ENCODE measurements at places on chromosomes 13 and 19.
A peak's percentile ranks its signal among the peaks of the same experiment; 100 is the strongest.

- peak overlapping the region; percentile 86 for H3K4me3 ChIP-seq
- peaks cover 54% of the 10 kb centered on the region for H3K4me1 ChIP-seq
- H3K27me3 ChIP-seq: no peaks in the 10 kb centered on the region
- H3K27ac ChIP-seq: peak overlapping the region; percentile 97
These were observed 2.1 kb upstream of the CIRBP start for GRCh38 chr19:1266916-1267476.

DNA sequence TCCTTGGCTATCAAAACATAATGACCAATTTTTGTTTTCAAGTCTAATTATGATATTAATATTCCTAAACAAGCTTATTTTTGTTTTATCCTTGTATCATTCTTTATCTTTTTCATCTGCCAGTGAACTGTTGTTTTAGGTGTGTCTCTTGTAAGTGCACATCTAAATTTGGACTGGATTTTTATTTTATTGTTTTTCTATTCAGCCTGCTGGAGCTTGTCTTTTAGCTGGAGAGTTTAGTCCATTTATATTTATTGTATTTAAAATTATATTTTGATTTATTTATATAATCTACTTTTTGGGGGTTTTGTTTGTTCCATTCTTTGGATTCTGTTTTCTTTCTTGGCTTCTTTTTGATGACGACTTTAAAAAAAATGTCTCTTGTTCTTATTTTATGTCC lies 159.0 kb downstream of the PCCA start:
- no peaks in the 10 kb centered on the region for H3K4me1 ChIP-seq
- no peaks in the 10 kb centered on the region for H3K27me3 ChIP-seq
- H3K36me3 ChIP-seq: no peaks in the 10 kb centered on the region
- no peak overlapping the region for H3K4me3 ChIP-seq
- no peak for DNase-seq

DNA sequence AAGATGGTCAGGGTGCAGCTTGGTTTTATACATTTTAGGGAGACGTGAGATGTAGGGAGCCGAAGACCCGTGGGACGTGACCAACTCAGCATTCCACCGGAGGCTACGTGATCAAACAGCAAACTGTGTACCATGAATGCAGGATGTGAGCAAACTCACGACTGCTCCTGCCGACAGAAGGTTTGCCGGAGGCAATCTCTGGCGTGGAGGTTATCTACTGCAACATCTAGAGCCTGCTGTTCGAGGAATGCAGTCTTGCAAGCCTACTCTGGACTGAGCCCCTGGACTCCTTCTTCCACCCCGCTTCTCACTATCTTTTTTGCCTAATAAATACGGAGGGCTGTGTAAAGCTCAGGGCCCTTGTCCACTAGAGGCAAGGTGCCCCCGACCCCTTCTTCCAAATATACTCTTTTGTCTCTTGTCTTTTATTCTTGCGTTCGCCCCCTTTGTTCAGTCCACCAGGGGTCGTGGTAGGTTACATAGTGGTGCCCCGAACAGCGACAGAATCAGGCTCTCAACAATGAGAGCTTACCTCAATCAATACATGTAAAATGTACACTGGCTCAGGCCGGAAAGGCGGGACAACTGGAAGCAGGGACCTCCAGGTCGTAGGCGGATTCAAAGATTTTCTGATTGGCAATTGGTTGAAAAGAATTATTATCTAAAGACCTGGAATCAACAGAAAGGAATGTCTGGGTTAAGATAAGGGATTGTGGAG lies 8.9 kb upstream of the OR1I1 start:
- H3K4me1 ChIP-seq: no peaks in the 10 kb centered on the region
- DNase-seq: no peak
- no peak overlapping the region for H3K27ac ChIP-seq
- H3K27me3 ChIP-seq: peaks cover 28% of the 10 kb centered on the region
- no peak overlapping the region for H3K4me3 ChIP-seq

DNA sequence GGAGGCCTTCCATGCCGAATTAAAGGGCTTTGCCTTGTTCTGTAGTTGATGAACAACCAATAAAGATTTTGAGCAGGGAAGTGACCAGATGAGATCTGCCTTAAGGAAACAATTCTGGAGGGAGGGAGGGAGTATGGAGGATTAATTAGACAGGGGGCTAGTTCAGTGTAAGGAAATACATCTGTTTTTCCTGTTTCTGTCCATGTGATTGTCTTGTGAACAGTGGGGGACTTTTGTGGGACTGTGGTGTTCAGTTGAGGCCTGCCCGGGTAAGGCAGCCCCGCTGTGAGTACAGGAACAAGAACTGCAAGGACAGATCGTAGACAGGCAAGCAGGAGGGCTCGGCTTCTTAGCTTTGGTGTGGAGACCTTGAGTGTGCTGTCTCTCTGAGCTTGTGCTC lies 59.0 kb downstream of the DGKH start:
- peak overlapping the region; percentile 9 for H3K27ac ChIP-seq
- DNase-seq: no peak
- no peaks in the 10 kb centered on the region for H3K27me3 ChIP-seq
- H3K4me3 ChIP-seq: no peak overlapping the region
- peaks cover 2% of the 10 kb centered on the region for H3K36me3 ChIP-seq
- peaks cover 7% of the 10 kb centered on the region for H3K4me1 ChIP-seq

DNA sequence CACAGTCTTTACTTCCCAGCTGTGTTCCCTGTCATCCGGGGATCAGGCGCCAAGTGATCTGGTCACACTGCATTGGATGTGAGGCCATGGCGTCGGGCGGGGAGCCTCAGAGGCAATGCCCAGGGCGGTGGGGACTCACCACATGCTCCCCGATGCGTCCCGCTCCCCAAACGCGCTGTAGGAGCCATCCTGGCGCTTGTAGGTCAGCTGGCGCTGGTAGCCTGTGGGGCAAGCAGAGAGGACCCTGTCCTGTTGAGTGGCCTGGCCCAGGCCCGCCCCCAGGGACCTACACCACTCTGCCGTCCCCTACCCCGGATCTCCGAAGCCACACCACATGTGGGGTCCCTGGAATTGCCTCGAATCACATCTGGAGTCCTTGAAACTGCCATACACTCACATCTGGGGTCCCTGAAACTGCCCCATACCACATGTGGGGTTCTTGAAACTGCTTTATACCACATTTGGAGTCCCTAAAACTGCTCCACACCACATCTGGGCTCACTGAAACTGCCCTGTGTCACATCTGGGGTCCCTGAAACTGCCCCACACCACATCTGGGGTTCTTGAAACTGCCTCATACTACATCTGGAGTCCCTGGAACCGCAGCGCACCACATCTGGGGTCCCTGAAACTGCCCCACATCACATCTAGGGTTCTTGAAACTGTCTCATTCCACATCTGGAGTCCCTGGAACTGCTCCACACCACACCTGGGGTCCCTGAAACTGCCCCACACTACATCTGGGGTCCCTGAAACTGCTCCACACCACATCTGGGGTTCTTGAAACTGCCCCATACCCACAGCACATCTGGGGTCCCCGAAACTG lies 33.2 kb downstream of the F2RL3 start:
- H3K4me3 ChIP-seq: no peak overlapping the region
- H3K4me1 ChIP-seq: no peaks in the 10 kb centered on the region
- H3K27ac ChIP-seq: no peak overlapping the region
- H3K27me3 ChIP-seq: peaks cover 57% of the 10 kb centered on the region
- no peak for DNase-seq

DNA sequence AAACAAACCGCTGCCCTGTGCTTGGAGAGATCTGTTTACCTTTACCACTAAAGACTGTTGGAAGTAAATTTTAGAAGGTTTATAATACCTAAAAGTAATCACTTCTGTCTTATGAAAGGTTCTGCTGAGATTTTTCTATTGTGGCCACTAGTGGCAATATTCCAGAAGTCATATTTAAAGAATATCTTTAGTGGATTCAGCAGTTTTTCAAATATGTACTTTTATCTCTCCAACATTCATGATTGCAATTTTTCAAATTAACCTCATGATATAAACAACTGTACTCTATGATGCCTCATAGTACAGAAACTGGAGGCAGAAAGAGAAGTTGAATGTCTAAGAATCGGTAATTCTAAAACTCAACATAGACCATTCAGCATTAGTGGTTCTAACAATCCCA lies 53.2 kb upstream of the USPL1 start:
- no peak overlapping the region for H3K4me3 ChIP-seq
- DNase-seq: no peak

DNA sequence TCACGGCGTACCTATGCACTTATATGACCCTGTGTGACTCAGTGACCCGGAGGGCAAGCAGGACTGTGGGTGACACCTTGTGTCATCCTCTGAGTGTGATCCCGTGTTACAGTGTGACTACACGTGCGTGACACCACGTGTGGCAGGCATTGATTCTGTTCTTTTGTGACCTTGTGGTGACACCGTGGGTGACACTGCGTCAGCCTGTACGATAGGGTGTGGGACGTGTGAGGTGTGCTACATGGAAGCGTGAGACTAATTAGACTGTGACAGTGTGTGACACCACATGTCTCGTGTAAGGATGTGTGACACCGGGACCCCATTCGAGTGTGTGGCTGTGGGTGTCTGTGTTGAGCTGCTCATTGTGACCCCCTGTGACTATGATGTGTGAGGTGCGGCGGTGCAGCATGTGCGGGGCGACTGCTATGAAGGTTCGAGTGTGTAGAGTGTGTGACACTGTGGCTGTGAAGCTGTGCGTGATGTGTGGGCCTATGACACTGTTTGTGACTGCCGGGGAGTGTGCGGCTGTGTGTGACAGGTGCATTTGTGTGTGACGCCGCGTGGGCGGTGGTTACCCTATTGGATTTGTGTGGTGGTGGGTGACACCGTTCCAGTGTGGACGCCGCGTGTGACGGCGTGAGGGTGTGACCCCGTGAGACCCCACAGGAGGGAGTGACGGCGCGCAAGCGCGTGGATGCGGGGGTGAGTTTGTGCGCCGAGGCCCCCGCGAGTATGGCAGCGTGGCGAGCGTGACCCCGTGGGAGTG lies 399 bp upstream of the SPTBN4 start:
- peaks cover 20% of the 10 kb centered on the region for H3K4me1 ChIP-seq
- H3K27ac ChIP-seq: peak overlapping the region; percentile 95
- peaks cover 29% of the 10 kb centered on the region for H3K36me3 ChIP-seq
- H3K27me3 ChIP-seq: peaks cover 6% of the 10 kb centered on the region

DNA sequence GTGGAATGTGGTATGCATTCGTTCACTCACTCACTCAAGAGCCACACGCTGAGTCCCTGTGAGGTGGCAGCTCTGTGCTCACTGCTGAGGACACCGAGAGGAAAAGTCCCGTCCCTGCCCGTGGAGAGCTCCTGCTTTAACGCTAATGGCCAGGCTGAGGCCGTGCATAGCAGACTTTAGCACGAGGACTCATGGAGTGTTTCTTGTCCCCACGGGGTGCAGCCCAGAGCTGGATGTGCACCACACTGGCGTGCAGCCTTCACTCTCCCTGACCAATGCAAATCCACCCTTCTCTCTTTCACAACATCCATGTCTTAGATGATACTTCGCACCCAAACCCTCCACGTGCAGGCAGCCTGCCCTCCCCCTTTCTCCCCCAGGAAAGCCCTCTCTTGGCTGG lies 159.6 kb upstream of the ZNF536 start:
- H3K36me3 ChIP-seq: no peaks in the 10 kb centered on the region
- H3K27me3 ChIP-seq: peaks cover 53% of the 10 kb centered on the region
- no peak overlapping the region for H3K27ac ChIP-seq

GRCh38 chr13:31436478-31436877 lies 236.7 kb downstream of the B3GLCT start:
- no peaks in the 10 kb centered on the region for H3K36me3 ChIP-seq
- H3K27me3 ChIP-seq: peaks cover 59% of the 10 kb centered on the region
- no peak for DNase-seq
- H3K4me3 ChIP-seq: no peak overlapping the region
- no peaks in the 10 kb centered on the region for H3K4me1 ChIP-seq
- H3K27ac ChIP-seq: no peak overlapping the region

GRCh38 chr13:112734696-112735547 lies 45.1 kb downstream of the ATP11A start:
- H3K36me3 ChIP-seq: no peaks in the 10 kb centered on the region
- H3K27me3 ChIP-seq: no peaks in the 10 kb centered on the region
- no peak for DNase-seq
- no peak overlapping the region for H3K27ac ChIP-seq

DNA sequence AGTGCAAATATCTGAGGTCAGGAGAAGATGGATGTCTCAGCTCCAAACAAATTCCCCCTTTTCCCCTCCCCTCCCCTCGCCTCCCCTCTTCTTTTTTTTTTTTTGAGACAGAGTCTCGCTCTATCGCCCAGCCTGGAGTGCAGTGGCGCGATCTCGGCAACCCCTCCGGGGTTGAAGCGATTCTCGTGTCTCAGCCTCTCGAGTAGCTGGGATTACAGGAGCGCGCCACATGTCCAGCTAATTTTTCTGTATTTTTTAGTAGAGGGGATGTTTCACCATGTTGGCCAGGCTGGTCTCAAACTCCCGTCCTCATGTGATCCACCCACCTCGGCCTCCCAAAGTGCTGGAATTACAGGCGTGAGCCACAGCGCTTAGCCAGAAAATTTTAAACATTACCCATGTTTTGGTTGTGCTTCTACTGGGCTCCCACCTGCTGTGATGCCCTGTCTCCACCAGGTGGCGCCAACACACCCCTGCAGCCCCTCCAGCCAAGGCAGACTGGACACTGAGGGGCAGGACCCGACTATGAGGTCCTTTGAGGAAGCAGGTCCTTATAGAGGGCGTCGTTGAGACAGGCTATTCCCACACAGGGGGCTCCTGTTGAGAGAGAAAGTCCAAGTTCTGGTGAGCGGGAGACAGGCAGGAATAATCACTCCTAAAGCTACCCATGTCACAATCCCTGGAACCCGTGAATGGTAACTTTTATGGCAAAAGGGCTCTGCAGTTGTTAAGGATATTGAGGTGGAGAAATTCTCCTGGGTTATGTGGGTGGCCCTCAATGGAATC lies 6.3 kb downstream of the ERICH4 start:
- peaks cover 3% of the 10 kb centered on the region for H3K36me3 ChIP-seq
- H3K27ac ChIP-seq: peak overlapping the region; percentile 47
- H3K4me3 ChIP-seq: peak overlapping the region; percentile 75
- peak; percentile 64 for DNase-seq
- peaks cover 21% of the 10 kb centered on the region for H3K27me3 ChIP-seq

GRCh38 chr13:31160857-31161556 lies 697 bp downstream of the HSPH1 start:
- peak overlapping the region; percentile 99 for H3K4me3 ChIP-seq
- peak; percentile 52 for DNase-seq
- H3K27ac ChIP-seq: peak overlapping the region; percentile 100
- H3K27me3 ChIP-seq: no peaks in the 10 kb centered on the region
- peaks cover 59% of the 10 kb centered on the region for H3K36me3 ChIP-seq

DNA sequence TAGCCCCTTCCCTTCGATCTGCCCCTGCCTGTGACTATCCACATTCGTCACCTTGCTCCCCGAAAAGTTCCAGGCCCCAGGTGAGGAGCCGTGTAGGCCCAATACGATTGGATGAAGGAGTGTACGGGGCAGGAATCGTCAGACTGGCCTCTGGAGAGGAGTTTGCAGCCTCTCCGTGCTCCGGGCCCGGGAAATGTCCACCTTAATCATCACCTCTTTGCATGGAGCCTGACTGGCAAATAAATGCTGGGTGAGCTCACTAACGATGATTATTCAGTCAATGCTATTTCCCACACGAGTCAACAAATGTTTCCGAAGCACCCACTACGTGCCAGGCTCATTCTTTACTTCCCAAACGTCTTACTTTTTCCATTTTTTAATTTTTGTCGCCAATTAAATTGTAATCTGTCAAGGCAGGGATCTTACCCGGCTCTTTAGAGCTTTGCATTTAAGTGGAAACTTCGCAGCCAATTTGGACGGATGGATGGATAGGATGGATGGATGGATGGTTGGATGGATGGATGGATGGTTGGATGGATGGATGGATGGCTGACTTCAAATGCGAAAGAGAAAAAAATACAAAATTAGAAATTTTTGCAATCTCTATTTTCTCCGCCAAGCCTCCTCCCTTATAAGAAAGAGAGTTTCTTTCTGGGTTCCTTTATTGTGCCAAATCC lies 45.8 kb downstream of the TGDS start:
- peaks cover 18% of the 10 kb centered on the region for H3K4me1 ChIP-seq
- peak overlapping the region; percentile 87 for H3K4me3 ChIP-seq
- peak overlapping the region; percentile 100 for H3K27ac ChIP-seq
- no peak for DNase-seq
